ENCODE measurements at places on chromosomes 12 and 14.
A peak's percentile ranks its signal among the peaks of the same experiment; 100 is the strongest.

GRCh38 chr14:71400871-71401321, 493.6 kb downstream of the PCNX1 start:
- DNase-seq: no peak

GRCh38 chr12:66241061-66242043, 52.3 kb downstream of the IRAK3 start:
- no peak for DNase-seq

GRCh38 chr14:76956316-76957090, 72.0 kb downstream of the IRF2BPL start:
- DNase-seq: peak; percentile 48

DNA sequence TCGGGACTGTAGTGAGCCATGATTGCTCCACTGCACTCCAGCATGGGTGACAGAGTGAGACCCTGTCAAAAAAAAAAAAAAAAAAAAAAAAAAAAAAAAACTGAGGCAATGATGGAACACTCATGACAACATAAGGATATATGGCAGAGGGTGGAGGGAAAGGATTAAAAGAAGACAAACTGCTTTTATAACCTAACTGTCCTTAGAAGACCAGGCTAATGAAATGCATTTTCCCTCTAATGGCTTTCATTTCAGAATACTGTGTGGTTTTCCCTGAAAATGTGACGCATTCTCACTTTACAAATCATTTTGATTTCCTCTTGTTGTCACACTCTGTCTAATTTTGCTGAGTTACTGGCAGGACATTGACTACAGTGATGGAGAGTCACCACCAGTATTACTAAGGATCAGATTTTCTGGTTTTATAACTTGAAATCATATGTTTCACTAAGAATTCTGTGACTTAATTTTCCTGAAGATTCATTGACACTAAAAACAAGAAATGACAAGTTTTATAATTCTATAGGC, 137.6 kb upstream of the SSTR1 start:
- no peak for DNase-seq

- no peak for DNase-seq
Measured at GRCh38 chr12:11769723-11770514, 120.4 kb downstream of the ETV6 start.

GRCh38 chr14:61385002-61385685, 63.8 kb downstream of the PRKCH start:
- DNase-seq: no peak

GRCh38 chr14:104477117-104477623, 102.4 kb upstream of the C14orf180 start:
- no peak for DNase-seq

DNA sequence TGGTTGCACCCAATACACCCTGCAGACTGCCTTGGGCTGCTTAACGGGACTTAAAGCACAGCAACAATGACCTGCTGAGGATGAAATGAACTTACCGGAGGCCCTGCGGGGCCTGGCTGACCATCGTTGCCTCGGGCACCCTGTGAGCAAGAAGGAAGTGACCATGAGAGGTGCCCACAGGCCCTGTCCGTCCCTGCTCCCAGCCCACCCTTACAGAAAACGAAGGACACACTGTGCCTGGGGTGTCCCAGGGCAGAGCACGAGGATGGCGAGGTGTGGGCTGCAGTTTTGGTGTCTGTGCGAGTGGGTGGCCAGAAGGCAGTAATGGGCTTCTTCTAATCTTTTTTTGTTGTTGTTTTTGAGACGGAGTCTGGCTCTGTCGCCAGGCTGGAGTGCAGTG, 14.6 kb downstream of the COL2A1 start:
- DNase-seq: no peak

GRCh38 chr14:103634156-103634555, 5.1 kb downstream of the KLC1 start:
- no peak for DNase-seq

GRCh38 chr12:129949651-129950050, 45.8 kb upstream of the TMEM132D start:
- no peak for DNase-seq

GRCh38 chr12:83388551-83388950, 701.8 kb downstream of the TMTC2 start:
- no peak for DNase-seq

GRCh38 chr12:121571920-121572319, 8.9 kb downstream of the KDM2B start:
- no peak for DNase-seq

DNA sequence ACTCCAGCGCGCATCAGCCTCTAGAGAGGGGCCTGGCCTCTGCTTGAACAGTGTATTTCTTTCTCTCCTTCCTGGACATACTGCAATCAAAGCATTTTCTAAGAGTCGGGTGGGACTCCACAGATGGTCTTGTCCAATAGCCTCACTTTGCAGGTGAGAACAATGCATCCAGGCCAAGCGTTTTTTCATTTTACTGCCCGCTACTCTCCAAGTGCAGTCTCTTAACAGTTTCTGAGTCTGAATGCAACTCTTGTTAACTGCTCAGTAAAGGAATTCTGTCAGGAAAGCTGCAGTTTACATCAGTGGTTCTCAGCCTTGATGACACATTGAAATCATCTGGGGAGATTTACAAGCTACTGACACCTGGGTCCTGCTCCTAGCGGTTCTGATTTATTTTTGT, 57.0 kb downstream of the IRF2BPL start:
- DNase-seq: no peak

GRCh38 chr14:71380271-71380670, 473.0 kb downstream of the PCNX1 start:
- DNase-seq: no peak

GRCh38 chr12:113152835-113153814, 3.6 kb downstream of the CFAP73 start:
- DNase-seq: peak; percentile 53

DNA sequence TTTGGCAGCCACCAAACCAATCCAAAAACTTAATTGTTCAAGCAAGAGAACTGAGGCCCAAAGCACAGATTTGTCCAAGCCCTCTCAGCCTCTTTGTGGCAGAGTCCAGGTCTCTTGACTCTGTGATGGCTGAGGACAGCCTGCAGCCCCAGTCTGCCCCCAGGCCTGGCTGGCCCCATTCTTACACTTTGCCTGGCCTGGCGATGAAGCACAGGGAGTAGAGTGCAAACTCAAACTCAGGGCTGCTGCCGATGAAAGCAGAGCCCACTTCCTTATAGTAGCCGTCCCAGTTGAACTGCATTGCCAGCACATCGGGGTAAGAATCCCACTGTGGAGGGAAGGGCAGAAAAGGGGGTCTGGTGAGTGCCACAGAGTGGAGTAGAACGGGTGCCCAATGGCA, 5.6 kb upstream of the RPAP3 start:
- no peak for DNase-seq

DNA sequence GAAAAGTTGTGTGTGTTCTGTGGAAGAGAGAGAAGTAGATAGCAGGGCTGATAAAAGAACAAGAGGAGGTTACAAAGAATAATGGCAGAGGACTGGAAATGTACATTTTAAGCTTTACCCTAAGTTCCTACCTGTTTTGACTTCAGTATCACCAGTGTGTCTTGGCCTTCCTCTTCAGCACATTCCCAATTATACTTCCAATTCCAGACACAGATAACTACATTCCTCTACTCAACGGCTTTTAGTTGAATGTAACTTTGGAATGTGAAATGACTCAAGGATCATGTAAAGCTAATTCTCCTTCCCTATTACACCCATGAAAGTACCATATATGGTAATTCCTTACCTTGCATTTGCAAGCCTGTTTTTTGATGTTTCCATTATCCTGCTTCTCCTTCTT, 5.0 kb downstream of the MGST1 start:
- DNase-seq: no peak

GRCh38 chr14:62462988-62463387, 582.3 kb downstream of the KCNH5 start:
- no peak for DNase-seq
